MM.1S (cell line): ENCODE measurements at places on chromosomes 3 and 15.

- DNase-seq, result no peak
These were observed 6.4 kb downstream of the TERC start for GRCh38 chr3:169758359-169758994.

DNA sequence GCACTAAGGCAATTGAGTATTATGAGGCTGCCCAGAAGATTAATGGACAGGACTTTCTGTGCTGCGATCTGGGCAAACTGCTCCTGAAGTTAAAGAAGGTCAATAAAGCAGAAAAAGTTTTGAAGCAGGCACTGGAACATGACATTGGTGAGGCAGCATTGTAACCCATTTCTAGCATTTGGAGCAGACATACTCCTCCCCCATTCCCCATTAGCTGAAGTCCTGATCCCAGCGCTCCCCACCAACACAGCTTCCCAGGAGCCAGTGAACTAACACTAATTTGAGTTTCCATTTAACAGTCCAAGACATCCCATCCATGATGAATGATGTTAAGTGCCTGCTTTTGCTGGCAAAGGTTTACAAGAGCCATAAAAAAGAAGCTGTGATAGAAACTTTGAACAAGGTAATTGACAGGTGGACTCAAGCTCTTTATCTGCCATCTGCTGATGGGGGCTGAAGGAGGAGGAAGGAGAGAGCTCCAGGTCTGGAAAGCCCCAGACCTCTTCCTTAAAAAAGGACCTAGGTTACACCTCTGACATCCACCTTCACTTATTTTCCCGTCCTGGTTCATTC is 22.6 kb downstream of the CSRNP1 start:
- no peak for DNase-seq

DNA sequence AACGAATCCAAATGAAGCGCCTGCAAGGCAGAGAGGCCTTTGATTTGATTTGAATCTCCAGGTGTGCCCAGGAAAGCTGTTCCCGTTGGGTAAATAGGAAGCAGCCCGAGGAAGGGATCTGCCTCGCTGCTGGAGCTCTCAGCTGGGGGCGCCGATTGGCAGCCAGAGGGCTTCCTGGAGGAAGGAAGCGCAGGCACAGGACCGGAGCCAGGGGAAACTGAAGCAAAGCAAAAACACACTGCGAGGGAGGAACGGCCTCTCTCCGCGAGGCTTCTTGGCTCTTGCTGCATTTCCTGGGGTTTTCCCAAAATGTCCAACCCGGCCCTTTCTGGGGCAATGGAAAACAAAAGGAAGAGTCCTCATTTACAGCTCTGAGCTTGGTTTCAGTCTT is 80.3 kb downstream of the TMEM266 start:
- DNase-seq, result no peak

- no peak for DNase-seq
These were observed 31.8 kb downstream of the DAG1 start for GRCh38 chr3:49501842-49502241.

GRCh38 chr15:66154581-66154980 is 99.0 kb downstream of the MEGF11 start:
- no peak for DNase-seq

DNA sequence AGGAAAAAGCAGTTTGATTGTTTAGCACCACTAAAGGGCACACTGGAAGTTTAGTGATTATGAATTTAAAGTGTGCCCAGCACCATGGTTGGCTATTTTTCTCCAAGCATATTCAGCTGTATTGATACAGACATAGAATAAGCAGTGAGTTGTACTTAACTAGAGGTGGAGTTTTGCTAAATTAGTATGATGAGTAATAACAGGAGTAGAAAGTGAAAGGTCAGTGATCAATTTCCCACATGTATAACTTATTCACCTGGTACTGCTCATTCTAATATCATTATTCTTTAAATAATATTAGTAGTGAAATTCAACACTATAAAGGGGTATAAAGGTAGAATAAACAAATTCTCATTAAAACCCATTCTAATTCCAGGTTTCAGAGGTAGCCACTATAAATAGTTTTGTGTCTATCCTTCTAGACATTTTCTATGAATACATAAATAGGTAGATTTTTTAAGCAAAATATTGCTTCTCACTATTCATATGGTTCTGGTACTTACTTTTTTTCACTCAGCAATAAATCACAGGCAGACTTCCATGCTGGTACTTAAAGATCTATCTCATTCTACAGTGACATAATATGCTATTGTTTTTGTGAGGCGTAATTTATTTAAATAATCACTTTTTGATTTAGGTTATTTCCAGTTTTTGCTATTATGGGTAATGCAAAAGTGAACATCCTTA is 732.9 kb downstream of the VGLL3 start:
- no peak for DNase-seq

DNA sequence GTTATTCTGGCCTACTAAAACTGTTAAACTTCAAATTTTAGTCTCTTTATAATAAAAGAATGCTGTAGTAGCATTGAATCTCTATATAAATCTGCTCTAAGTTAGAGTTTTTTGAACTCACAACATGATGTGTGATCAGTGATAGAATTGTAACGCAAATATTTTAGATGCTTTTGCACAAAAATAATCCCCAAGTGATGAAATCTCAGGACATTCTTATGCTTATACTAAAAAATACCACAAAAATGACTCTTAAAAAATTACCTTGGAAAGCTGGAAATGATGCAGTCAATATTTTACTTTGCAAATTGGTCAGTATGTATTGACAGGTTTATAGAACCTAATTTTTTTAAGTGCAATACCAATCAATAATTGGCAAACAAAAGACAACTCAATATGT is 375.3 kb downstream of the TBC1D5 start:
- no peak for DNase-seq

GRCh38 chr3:63613561-63613960 is 38.9 kb upstream of the SNTN start:
- DNase-seq, result no peak
